ENCODE measurements at places on chromosomes 2 and 18.
A peak's percentile ranks its signal among the peaks of the same experiment; 100 is the strongest.

GRCh38 chr18:36298126-36298741 lies 721 bp downstream of the FHOD3 start:
- DNase-seq: peak; percentile 73

DNA sequence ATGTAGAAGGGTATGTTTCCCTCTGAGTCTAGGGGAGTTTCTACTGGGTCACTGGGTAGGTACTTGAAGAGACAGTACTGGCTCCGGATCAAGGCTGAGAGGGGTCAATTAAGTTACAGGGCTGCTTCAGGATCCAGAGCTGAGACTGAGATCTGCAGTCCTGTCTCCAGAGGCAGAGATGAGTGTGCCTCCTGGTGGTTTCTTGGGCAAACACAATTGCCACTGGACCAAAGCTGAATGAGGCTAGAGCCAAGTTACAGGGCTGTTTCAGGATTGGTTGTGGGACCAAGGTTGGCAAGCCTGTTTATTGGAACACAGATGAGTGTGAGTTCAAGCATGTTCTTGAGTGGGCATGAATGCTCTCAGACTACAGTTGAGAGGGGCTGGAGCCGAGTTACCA lies 157.9 kb downstream of the ADCYAP1 start:
- DNase-seq: no peak

DNA sequence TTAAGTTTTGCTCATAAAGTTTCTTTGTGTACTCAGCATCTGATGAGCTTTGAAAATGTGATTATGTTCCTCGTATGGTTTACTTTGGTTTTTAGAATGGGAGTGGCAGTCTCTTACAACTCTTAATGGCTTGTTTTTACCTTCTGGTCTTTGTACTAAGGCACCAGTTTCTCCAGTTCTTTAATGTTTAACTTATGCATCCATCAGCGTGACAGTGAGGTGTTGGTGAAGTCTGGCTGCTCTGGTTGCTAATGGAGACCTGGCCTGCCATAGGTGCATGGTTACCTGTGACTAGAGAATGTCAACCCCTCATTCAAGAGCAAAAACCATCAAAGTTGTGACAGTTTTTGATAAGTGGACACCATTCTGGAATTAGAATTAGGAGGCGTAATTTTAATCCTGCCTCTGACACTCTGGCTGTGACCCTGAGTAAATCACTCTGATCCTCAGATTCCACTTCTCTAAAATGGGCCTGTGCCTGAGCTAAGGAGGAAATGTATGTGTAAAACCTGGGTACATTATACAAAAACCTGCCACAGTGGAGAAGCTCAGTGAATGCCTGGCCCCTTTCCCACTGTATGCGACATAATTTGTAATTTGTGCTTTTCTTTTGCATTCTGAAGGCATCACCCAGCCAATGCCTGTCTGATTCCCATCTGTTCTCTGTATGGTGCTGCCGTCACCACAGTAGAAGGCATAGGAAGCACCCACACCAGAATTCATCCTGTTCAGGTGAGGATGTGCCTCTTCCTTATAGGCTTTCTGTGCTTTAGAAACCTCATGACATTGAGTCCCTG lies 11.2 kb downstream of the AOX1 start:
- no peak for DNase-seq

DNA sequence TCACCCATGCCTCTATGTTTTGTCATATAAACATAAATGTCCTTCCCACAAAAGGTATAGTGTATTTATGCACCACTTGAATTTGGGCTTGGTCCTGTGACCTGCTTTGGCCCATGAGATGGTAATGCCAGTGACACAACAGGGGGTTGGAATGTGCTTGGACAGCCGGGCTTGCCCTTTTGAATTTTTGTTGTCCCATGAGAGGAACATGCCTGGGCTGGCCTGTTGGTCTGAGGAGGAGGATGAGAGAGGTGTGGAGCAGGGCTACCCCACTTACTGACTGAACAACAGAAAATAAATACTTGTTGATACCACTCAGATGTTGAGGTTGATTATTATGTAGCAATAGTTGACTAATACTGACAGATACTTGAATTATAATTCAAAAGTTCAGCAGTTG lies 63.2 kb upstream of the TCF4 start:
- no peak for DNase-seq

DNA sequence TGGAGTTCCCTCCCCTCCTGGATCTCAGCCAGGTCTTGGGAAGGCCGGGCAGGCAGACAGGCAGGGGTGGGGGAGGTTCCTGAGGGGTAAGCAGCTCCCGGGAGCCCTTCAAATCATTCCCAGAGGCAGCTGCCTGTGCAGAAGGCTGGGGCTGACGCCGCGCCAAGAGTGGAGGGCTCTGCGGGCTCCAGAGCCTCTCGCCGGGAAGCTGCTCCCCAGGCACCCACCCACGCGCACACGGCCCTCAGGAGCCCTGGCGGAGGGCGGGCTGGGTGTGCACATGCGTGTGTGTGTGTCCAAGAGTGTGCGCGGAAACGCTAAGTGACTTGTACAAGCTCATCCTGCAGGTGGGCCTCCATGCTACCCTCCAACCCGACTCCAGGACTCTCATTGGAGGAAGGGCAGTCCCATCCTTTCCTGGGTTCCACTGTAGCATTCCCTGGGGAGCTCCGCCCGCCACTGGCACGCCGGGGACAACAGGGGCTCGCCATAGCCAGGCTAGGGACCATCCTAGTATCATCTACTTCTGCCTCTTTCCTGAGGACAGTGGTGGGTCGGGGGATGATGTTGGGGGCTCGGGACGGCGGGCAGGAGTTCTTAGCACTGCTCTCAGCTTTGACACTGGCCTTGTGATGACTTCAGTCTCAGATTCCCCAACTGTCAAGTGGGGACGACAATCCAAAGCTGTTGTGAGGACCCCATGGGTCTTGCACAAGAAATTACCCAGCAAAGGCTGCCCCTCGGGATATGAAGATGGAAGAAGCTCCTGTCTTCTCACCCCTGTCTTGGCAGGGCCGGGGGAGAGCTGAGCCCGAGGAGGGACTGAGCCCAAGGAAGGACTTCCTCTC lies 50.3 kb downstream of the INHBB start:
- DNase-seq: peak; percentile 35

- DNase-seq: no peak
These were observed 428.4 kb upstream of the HNMT start for GRCh38 chr2:137535897-137536296.

DNA sequence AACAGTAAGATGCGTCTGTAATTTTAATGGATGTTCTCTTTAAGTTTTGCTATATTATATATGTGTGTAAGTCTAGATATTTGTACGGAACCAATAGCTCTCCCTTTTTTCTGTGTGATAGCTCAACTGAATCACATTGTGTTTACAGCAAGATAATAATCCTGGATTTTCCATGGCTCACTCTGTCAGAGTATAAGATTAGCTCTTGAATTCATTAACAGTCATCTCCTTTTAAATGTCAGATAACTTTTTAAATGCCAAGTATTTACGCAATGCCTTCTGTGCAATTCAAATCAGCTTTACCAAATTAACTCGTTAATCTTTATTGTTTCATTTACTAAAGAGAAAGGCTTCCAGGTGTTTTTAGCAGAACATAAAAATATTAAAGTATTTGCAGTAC lies 76.9 kb downstream of the KIAA2012 start:
- DNase-seq: no peak

DNA sequence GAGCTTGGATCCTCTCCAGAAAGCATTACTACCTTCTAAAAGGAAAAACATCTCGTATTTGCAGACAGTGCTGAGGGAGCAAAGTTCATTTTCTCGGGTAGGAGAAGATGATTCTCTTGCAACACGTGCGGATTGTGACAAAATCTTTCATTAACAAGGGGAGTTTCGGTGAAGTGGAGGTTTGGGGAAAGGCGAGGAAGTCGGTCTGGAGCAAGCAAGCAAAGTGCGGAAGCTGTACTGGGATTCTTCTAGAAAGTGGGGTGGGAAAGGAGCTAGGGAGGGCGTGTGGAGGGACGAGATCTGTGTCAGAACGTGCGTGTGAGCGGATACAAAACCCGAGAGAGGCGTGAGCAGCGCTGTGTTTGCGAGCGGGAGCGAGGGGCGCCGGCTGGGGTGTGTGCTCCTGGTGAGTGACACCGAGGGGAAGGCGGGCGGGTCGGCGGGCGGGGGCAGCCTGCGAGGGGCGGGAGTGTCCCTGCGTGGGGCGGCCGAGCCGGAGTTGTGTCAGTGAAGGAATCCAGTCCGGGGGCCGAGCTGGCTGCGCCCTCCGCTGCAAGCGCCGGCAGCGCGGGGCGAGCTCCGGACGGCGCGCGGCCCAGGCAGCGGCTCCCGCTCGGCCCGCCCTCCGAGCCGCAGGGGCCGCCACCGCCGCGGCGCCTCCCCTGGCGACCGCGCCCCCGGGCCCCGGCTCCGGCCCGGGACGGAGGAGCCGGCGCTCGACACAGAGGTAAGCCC lies at the start of gene SPATS2L:
Gene SPATS2L (plus strand): TSS at position 498 of the 735 bp plus-strand sequence. CDS start 82,552 bp downstream, outside the sequence.
- DNase-seq: peak; percentile 61

- no peak for DNase-seq
These were observed 6.7 kb upstream of the CNNM3 start for GRCh38 chr2:96809216-96809882.

DNA sequence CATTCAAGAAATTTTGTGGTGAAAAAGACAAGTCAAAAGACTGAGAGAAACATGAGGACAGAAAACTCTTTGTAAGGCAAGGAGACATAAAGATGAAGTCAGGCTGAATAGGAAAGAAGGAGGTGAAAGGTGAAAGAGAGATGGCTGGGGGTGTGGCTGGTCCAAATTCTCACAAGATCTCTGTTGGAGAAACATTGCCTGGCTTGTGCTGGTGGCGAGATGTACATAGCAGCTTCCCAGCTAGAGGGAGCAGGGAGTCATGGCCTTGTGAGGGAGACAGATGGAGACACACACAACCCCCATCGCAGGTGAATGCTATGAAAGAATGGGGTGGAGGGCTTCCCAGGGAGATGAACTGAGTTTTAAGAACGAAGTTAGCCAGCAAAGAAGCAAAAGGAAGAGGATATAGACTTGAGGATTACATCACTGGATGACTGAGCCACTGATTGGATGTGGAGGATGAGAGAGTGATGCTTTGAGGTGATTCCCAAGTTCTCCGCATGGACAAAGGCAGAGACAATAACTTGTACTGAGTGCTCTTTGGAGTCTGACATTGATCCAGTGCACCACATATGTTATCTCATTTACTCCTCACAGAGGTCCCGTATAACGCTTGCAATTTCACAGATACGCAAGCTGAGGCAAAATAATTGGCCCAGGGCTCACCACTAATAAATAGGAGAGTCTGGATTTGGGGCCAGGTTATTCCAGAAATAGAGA lies 3.7 kb upstream of the EMX1 start:
- DNase-seq: no peak

- DNase-seq: no peak
These were observed 26.1 kb downstream of the GPC1 start for GRCh38 chr2:240461471-240462072.

DNA sequence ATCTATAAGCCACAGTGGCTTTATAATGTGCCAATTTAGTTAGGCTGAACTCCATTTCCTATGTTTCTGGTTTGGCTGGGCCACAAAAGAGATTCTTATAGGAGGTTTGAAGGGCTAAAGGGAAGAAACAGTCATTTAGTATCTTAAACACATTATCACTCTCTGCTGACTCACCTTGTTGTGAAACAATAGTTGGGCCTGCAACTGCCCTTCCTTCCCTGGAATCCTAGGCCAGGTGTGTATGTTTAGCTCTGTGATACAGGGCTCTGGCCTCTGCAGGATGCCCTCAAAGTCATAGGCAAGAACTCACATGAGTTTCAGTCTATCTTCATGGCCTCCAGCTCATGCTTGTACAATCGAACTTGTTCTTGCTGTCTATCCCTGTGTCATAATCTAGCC lies 400.0 kb upstream of the CELF4 start:
- no peak for DNase-seq

- DNase-seq: no peak
These were observed 154.3 kb downstream of the PTGR3 start for GRCh38 chr18:75054611-75055010.

DNA sequence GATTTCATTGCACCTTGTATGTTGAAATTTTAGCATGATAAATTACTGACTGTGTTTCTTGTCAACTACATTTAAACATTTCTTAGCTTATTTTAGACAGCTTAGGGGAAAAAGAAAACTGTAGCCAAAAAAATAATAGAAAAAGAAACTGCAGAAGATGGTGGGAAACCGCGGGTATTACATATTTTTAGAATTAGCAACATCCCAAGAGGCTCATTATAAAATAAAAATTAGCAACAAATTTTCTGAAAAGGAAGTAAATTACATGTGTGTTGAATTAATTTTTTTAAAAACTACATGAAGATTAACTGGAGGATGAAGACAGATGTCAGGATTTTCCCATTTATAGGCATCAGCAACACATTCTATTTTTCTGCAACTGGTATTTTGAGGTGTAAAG lies 4.3 kb downstream of the PELI1 start:
- DNase-seq: no peak

Measured in HEK293T (cell line).